Right forelimb (tissue), 1 donor: ENCODE measurements at places on chromosomes 7 and 10.

GRCh38 chr10:16794005-16794404 is 23.2 kb downstream of the RSU1 start:
- DNase-seq: no peak

- no peak for DNase-seq
Observed at GRCh38 chr7:25750744-25751508, 401.1 kb upstream of the NFE2L3 start.

DNA sequence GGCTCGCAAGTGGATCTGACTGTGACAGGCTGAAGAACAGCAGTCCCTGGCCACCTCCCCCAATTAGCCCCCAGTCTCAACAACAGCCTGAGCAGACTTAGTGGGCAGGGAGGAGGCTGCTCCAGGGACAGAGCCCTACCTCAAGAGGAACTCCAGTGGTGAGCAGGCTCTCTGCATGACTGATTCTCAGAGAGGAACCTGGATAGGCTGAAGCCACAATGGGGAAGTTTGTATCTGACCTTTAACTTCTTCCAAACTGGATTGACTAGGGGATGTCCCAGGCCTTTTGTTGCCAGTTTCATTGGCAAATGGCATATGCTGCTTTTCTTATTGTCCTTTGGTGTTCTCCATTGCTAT is 93.0 kb downstream of the ARHGAP22 start:
- no peak for DNase-seq

DNA sequence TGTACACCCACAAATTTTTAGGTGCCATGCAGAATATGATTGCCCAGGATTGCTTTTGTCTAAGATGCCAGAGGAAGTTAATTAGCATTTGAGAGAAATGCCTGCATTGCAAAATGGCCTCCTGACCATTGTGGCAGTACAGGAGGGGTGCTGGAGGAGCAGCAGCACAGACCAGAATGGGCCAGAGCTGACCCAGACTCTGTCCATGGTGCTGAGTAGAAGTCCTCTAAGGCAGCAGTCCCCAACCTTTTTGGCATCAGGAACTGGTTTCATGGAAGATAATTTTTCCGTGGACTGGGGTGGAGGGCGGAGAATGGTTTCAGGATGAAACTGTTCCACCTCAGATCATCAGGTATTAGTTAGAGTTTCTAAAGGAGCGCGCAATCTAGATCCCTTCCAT is 217.8 kb upstream of the AGK start:
- no peak for DNase-seq

GRCh38 chr7:33579673-33579960 is 325.7 kb upstream of the BMPER start:
- DNase-seq: no peak

- no peak for DNase-seq
Observed at GRCh38 chr7:49425277-49425818, 348.1 kb upstream of the VWC2 start.

DNA sequence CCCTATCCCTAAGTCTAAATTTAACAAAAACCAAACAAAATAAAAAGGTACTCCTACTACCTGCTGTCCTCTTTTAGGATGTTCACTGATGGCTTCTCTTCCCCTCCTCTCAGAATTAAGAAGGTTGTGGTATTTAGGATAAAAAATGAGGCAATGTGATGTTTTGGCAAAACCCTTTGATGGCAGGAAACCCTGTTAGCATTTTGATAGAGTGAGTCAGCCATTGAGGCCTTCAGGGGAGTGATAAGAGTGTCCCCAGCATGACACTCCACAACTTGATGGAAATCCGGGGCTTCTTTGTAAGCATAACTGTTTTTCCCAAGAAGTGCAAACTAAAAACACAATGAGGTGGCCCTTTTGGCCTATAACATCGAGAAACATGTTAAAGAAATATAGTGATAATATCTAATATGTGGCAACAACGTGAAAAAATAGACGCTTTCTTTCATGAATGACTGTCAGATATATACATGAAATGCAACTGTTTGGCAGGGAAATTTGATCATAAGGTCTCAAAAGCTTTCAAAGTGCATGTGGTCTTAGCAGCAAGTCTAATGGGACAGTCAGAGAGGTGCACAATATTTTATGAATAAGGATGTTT is 55.0 kb downstream of the PRTFDC1 start:
- no peak for DNase-seq

DNA sequence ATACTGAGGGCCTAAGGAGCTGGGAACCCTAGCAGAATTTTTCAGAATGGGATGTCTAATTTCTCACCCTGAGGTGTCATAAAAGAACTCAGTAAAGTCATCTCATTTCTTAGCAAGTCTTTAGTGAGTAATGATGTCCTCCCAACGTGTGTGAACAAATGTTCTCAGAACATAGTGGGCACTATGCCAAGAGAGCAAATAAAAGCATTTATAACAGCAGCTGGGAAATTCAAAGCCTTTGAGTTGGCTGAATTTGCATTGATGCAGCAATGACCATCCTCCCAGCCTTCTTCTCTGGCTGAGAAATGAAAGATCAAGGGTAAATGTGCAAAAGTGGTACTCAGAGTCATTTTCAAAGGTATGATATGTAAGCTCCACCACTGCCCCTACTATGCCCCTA is 109.4 kb downstream of the FAM107B start:
- no peak for DNase-seq
